ENCODE measurements at places on chromosomes 4 and X.

GRCh38 chr4:157315968-157316367 is 95.4 kb downstream of the GRIA2 start:
- no peak for DNase-seq

GRCh38 chrX:96183843-96184242 is 500.8 kb upstream of the DIAPH2 start:
- DNase-seq: no peak

DNA sequence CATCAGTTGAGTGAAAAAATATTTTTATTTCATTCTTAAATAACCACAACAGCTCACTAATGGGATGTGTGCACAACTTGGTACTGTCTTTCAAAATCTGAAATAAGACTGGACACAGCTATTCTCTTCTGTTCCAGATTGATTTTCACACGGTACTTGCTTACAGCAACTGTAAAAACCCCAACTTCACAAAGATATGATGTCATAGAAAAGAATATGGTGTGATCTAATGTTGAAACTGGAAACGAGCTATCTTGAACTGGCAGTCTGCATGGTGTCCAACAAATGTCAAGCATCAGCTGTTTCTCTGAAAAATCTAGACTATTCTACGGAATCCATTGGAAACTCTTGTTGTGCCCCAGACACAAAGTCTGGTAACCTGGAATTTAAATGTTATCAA is 14.7 kb downstream of the HELQ start:
- DNase-seq: no peak

GRCh38 chrX:113868711-113869110 is 715.2 kb upstream of the HTR2C start:
- DNase-seq: no peak

- no peak for DNase-seq
Observed at GRCh38 chr4:153787061-153787560, 1.8 kb downstream of the SFRP2 start.

Data from stimulated activated CD8-positive, alpha-beta memory T cell treated with anti-CD3 and anti-CD28 coated beads, Interleukin-7, amount 100 ng/mL, for 1 hour (primary cell).